ENCODE measurements at places on chromosomes 1 and 21. TPM values are rescaled to one million over a fixed set of nuclear protein-coding genes. Genes with fewer than 3 reads are reported as not detected.

GRCh38 chr1:163173121-163173520 is 29.6 kb downstream of the RGS5 start:
- no peak for DNase-seq

DNA sequence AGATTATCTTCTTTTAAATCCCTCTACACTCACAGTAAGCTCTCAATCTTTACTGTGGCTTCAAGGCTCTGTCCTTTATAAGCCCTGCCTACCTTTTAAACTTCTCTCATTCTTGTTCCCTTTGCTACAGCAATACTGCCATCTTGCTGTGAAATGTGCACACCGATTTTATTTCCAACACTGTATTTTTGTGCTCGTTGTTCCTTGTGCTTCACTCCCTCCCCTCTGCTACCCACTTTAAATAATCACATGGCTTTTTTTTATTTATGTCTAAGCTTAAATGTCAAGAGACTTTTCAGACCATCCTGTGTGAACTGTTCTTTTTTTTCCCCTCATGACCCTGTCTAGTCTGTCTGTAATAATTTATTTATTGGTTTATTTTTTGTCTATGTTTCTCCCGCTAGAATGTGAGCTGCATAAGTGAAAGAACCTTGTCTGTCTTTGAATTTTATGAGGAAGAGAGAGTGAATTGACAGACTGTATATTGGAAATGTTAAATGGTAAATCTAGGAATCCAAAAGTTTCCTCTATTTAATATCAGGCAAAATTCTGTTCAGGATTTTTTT is 45.7 kb downstream of the ABCD3 start:
- no peak for DNase-seq

GLUL gene
- total RNA-seq: 18.3 TPM

NTNG1 gene
- not detected for total RNA-seq
